ENCODE measurements at places on chromosomes 3 and 15. TPM values are rescaled to one million over a fixed set of nuclear protein-coding genes. Genes with fewer than 3 reads are reported as not detected.

- no peak for DNase-seq
Observed at GRCh38 chr3:18575573-18575972, 150.4 kb upstream of the SATB1 start.

DNA sequence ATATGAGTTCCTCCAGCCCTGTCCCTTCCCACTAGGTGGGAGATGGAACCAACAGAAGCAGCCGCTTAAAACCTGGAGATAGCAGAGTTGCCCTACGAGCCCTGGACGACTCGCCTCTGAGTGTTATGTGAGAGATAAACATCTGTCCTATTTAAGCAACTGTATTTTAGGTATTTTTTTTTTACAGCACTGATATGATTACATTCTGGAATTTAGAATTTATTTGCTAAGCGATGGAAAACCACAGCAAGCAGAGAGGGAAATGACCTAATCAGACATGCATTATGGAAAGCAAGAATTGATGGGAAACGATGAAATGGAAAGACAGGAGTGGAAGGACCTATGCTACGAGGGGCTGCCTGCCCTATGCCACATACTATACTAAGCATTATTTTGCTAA is 379.0 kb upstream of the IL12A start:
- DNase-seq, result no peak

GRCh38 chr3:42159706-42160472 is 68.7 kb downstream of the TRAK1 start:
- DNase-seq, result peak; percentile 95

DNA sequence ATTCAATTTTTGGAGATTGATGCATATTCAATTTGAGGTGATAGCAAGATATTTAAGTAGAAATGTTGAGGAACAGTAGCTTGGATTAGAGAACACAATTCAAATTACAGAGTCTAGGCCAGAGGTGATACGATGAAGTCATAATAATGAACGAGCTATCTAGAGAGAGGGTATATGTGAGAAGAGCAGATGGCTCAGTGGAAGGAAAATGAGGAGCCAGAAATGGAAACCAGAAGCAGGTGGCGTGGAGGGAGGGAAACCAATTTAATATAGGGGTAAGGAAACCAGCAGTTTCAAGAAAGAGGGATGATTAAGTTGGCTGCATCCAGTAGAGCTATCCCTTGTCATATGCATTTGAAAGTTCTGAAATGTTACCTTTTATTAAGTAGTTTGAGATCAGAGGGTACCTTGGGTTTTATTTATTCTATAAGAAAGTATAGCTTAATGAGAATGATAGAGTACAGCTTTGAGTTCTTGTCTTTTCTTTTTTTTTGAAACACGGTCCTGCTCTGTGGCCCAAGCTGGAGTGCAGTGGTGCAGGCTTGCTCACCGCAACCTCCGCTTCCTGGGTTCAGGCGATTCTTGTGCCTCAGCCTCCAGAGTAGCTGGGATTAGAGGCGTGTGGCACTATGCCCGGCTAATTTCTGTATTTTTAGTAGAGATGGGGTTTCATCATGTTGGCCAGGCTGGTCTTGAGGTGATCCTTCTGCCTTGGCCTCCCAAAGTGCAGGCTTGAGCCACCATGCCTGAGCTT is 22.1 kb downstream of the NCK1 start:
- DNase-seq, result no peak

GRCh38 chr3:32102289-32102688 is 4.1 kb upstream of the GPD1L start:
- DNase-seq, result no peak

Gene IL20RB
- 4.6 TPM for total RNA-seq

DNA sequence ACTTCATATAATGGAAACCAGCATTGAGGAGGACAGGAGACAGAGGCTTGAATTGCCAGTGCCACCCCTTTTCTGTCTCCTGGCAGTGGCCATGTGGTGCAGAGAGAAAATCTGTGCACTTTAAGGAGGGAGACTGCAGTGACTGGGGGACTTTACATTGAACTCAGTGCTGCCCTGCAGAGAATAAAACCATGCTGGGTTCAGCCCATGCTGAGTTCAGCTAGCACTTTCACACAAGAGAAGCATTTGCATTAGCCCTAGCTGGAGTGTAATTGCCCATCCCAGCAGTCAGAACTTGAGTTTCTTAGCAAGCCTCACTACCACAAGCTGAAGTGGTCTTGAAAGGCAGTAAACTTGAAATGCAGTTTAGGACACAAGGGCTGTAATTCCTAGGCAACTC is 677.5 kb downstream of the ZPLD1 start:
- DNase-seq, result peak; percentile 4

DNA sequence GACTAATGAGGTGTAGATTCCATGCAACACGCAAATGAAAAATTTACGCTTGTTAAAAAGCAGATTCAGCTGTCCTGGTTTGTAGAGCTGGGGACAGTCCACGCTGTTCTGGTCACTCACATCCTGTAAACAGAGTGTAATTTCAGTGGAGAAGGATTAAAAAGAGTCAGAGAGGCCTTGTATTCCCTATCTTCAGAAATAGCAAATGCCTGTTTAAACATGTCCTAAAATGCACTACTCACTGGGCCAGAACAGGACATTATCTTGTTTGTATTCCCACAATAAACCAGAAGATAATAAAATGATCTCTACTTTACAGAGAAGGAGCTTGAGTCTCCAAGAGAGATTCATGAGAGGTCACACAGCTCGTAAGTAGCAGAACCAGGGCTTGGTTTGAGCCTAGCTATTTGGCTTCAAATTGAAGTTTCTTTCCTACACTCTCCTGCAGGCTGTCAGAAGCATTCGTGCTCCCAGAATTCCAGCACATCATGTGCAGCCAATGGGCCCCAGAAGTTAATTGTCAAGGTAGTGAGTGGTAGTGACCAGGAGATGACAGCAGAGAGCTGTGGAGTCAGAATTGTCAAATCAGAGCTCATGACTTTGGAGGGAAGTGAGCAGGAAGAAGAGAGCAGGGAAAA is 242.5 kb downstream of the ATP8B4 start:
- peak; percentile 86 for DNase-seq

GRCh38 chr15:71610728-71611552 is 199.4 kb upstream of the NR2E3 start:
- no peak for DNase-seq

GRCh38 chr15:79140846-79141570 is 50.4 kb upstream of the RASGRF1 start:
- no peak for DNase-seq

Gene PLIN1
- 0.50 TPM for total RNA-seq

All from GM23338 (cell line).